ENCODE measurements at places on chromosomes 7 and 10.

GRCh38 chr7:113394856-113395255 lies 276.5 kb upstream of the SMIM30 start:
- no peak for DNase-seq

- DNase-seq, result no peak
Measured at GRCh38 chr7:55016061-55016745, 2.6 kb upstream of the EGFR start.

DNA sequence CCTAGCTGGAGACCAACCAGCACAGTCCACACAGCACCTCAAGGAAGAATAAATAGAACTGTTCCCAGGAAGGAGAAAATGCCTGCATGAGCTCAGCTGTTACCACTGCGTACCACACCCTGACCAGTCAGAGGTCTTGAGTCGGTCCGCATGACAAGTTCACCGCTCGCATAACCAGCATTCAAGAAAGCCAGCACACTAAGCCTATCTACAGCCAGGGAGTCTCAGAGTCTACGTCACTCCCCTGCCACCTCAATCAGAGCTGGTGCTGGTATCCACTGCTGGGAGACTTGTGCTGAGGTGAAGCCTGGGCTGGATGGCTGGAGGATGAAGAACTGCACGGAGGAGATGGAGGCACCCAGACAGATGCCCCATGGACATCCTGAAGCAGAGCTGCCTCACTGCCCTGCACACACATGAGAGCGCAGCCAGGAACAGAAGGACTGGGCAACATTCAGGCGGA lies 19.6 kb downstream of the AKR1C1 start:
- no peak for DNase-seq

- peak; percentile 58 for DNase-seq
Measured at GRCh38 chr10:17169803-17170202, 31.7 kb downstream of the TRDMT1 start.

- peak; percentile 92 for DNase-seq
Measured at GRCh38 chr10:3805201-3805790, 20.3 kb upstream of the KLF6 start.

DNA sequence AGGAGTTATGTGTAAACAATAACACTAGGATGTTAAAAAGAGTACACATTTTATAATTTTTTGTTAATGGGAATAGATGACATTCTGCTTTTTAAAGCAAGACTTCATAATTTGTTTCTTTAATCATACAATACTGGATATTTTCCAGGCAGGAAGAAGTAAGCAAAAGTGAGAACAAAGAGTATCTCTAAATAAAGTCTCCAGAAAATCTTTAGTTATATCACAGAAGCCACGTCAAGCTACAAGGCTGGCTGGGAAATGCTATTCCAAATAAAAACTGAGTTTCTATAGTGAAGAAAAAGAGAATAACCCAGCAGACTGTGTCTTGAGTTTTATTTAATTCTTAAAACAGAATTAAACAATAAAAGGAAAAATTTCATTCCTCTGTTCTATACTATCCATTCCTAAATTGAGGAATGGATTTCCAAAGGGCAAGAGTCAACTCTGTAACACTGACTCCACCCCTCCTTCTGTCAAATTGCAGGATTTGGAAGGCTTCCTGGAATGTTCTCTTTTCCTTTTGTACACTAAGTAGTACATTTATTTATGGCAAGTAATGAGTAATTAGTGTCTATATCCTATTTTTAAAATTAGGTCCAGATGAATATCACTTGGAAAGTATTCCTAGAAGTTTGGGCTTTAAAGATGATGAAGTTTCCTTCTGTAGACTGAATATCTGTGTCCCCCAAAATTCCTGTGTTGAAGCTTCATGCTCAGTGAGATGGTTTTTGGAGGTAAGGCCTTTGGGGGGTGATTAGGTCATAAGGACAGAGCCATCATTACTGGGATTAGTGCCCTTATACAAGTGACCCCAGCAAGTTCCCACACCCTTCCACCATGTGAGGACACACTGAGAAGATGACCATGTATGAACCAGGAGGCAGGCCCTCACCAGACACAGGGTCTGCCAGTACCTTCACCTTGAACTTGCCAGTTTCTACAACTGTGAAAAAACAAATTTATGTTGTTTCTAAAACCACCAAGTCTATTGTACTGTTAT lies 290.9 kb downstream of the CRPPA start:
- DNase-seq, result peak; percentile 44

DNA sequence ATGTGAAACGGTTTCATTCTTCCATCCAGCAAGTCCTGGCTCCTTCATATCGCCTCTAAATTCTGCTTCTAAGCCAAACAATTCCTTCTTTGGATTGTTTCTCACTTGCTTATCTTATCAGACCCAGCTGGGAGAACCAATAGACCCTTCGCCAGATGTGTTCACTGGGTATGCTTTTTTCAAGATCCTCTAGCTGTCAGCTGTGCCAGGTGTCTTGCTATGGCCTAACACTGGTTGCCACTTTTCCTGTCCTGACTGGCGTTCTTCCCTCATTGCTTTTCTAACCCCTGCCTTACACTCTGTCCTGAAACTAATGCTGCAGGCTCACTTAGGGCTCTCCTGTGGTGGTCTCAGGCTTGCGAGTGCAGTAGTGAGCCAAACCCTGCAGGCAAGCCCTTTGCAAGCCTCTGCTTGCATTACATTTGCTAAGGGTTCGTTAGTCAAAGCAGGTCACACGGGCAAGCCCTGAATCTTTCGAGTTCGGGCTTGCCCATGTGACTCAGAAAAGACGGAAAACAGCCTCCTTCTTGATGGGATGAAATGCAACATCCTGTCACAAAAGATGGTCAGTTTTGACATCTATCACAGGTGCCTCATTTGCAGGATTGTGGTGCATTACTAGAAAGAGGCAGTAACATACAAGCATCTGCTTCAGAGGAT lies 92.8 kb downstream of the VWC2 start:
- DNase-seq, result no peak

Measured in endothelial cell of umbilical vein (primary cell).